Panc1 (cell line): ENCODE measurements at places on chromosomes 2 and 18. TPM values are rescaled to one million over a fixed set of nuclear protein-coding genes. Genes with fewer than 3 reads are reported as not detected.

The APCDD1 gene
- total RNA-seq = 0.36 TPM

The NYAP2 gene
- total RNA-seq = not detected

The SERPINB12 gene
- not detected for total RNA-seq

The ASB18 gene
- not detected for total RNA-seq

The ZSWIM2 gene
- not detected for total RNA-seq

The TMEM247 gene
- not detected for total RNA-seq

The HAUS1 gene
- 28.4 TPM for total RNA-seq

The SH2D6 gene
- 3.3 TPM for total RNA-seq

The IL1F10 gene
- not detected for total RNA-seq

The FLACC1 gene
- total RNA-seq = 0.39 TPM

The PAX8 gene
- total RNA-seq = 0.15 TPM

The LRRC30 gene
- total RNA-seq = not detected

The GPR45 gene
- not detected for total RNA-seq

DNA sequence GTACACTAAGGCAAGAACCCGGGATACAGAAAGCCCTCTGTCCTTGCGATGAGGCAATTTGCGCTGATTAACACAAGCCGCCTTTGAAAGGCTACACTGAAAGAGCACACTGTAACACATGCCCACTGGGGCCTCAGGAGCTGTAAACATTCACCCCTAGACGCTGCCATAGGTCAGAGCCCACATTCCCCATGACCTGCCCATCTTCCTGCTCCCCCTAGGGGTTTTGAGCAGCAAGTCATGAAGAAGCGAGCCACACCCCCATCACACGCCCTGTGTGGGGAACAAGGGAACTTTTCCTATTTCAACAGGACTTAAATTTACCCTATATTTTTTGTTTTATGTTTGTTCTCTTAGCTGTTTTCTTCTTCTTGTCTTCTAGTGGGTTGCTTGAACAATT lies 47.8 kb upstream of the SLC4A10 start:
- H3K4me1 ChIP-seq = no peaks in the 10 kb centered on the region
- H3K27me3 ChIP-seq = no peaks in the 10 kb centered on the region
- no peaks in the 10 kb centered on the region for H3K36me3 ChIP-seq
- H3K4me3 ChIP-seq = no peak overlapping the region
- H3K27ac ChIP-seq = no peak overlapping the region

DNA sequence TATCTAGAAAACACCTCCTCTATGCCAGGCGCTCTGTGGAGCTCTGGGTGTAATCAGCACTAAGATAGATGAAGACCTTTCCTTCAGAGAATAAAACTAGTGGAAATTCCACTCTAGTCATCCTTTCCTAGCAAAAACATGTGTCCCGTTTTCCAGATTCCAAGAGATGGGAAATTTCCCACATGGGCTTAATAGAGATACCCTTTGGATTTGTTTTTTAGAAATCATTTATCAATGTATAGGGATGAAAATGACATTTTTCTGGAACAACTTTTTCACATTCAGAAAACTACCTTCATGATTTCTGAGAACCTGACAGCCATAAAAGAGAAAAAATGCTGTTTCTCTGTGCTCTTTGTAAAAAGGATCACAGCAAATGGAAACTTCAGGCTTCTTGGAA lies 152.1 kb downstream of the NCKAP5 start:
- H3K27me3 ChIP-seq = no peaks in the 10 kb centered on the region
- no peak overlapping the region for H3K27ac ChIP-seq
- no peak overlapping the region for H3K4me3 ChIP-seq
- DNase-seq = no peak

GRCh38 chr2:31032475-31032874 lies 105.8 kb downstream of the GALNT14 start:
- DNase-seq = no peak
- no peak overlapping the region for H3K27ac ChIP-seq

DNA sequence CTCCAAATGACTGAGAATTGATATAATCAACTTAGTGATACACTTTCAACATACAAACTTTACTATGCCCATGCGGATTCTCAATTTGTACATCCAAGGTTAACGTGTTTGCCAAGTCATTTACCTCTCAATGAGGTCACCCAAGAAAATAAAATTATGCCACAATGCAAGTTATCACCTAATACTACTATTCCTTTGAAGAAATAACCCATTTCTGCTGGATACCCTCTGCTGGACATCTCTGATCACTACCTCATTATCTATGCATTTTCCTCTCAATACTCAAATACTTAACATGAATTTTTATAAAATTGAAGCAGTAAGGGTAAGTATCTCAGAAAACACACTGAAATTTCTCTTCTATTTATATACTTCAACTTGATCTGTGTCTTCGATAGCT lies 12.7 kb downstream of the HNRNPLL start:
- no peaks in the 10 kb centered on the region for H3K27me3 ChIP-seq
- no peaks in the 10 kb centered on the region; the same call in 1 of the 2 replicates for H3K36me3 ChIP-seq
- H3K27ac ChIP-seq = no peak overlapping the region

- DNase-seq = no peak
- no peaks in the 10 kb centered on the region for H3K4me1 ChIP-seq
- no peak overlapping the region for H3K27ac ChIP-seq
- no peaks in the 10 kb centered on the region for H3K36me3 ChIP-seq
- no peak overlapping the region for H3K4me3 ChIP-seq
- H3K27me3 ChIP-seq = no peaks in the 10 kb centered on the region
These were observed 62.6 kb upstream of the SGPP2 start for GRCh38 chr2:222361787-222362186.

- H3K36me3 ChIP-seq = no peaks in the 10 kb centered on the region
- no peak overlapping the region for H3K4me3 ChIP-seq
- DNase-seq = no peak
- H3K27ac ChIP-seq = no peak overlapping the region
- H3K4me1 ChIP-seq = no peaks in the 10 kb centered on the region
These were observed 76.1 kb upstream of the DNMT3A start for GRCh38 chr2:25417715-25418369.

DNA sequence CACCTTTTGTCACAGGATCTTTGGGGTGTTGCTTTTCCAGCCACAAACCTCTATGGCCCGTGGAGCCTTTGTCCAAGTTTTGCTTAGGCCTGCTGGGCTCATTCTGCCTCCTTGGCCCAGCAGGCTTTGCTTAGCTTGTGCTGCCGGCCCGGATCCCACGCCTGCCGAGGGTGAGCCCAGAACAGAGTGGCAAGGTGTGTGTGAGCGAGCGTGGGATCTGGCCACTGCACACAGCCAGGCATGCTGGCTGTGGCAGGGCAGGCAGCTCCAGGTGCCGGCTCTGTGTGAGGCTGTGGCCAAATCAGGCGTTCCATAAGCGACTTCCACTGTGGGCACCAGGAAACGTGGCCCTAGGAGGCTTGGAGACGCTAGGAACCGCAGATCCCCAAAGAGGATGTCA lies 97.5 kb downstream of the ATP9B start:
- H3K36me3 ChIP-seq = no peaks in the 10 kb centered on the region
- H3K27ac ChIP-seq = no peak overlapping the region
- H3K27me3 ChIP-seq = no peaks in the 10 kb centered on the region
- H3K4me3 ChIP-seq = no peak overlapping the region

DNA sequence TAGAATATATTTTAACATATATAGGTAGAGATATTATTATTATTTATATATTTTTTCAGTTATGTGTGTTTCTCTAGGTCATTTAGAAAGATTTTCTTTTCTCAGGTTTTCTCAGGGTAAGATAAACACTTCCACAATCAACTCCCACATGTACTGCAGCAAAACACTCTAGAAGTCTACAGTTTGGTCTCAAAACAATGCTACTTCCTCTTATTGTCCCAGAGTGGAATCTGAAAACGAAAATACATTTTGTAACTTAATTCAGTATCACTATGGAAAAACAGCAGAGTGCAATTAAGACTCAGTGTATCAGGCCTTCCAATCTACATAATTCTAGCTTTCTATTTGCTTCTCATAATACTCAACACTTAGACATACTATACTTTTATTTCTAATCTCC lies 190.1 kb upstream of the SLC35G4 start:
- H3K4me1 ChIP-seq = no peaks in the 10 kb centered on the region
- no peak overlapping the region for H3K4me3 ChIP-seq
- no peak for DNase-seq
- H3K36me3 ChIP-seq = no peaks in the 10 kb centered on the region
- H3K27me3 ChIP-seq = no peaks in the 10 kb centered on the region
- no peak overlapping the region for H3K27ac ChIP-seq

DNA sequence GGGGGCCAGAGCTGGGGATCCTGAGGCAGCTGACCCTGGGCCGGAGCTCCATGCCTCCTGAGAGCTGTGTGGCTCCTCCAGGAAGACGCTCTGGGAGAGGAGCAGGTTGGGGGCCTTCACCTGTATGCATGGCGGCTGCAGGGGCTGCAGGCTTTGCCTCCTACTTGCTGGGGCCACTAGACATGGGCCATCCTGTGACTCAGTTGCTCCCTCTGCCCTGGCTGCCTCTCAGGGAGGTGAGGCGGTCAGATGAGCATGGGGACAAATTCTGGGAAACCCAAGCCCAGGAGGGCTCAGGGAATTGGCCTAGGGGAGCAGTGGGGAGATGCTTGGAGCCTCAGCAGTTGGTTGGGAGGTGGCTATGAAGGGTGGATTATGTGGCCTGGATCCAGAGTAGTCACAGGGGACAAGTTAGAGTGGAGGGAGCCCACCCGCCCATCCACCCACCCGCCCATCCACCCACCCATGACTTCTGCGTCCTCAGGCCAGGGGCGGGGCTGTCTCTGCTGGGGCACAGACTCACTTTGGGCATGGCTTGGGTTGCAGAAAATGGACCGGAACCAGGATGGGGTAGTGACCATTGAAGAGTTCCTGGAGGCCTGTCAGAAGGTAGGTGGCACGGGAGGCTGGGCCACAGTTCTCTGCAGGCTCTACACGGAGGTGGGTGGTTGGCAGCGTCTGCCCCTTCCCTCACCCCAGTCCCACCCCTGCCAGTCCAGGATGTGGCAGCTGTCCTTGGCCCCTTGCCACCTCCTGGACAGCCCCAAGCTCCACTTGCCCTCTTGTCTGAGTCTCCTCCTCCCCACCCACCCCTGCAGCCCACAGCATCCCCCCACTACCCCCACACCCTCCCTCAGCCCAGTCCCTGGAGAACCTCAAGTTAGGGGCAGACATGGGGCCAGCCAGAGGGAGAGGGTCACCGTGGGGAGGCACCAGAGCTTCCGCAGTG lies 19.5 kb upstream of the FAHD2A start:
- H3K4me3 ChIP-seq = no peak overlapping the region
- H3K27ac ChIP-seq = no peak overlapping the region
- H3K4me1 ChIP-seq = no peaks in the 10 kb centered on the region
- no peaks in the 10 kb centered on the region for H3K36me3 ChIP-seq
- DNase-seq = no peak
- no peaks in the 10 kb centered on the region for H3K27me3 ChIP-seq

DNA sequence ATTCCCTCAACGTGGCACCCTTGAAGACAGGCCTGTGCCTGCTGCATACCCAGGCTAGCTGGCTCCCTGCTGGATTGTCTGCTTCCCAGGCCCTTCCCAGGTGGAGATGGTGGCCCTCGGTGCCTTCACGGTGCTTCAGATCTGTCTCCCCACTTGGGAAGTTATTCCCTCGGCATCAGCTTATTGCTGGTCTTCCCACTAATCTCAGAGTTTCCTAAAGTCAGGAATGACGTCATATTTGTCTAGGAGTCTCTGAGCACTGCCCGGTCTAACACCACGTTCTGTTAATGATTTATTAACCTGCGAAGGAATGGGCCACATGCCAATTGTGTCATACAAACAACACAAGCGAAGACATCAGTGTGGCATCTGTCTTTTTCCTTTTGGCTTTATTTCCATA lies 269.8 kb upstream of the ID2 start:
- H3K4me3 ChIP-seq = no peak overlapping the region
- no peak overlapping the region for H3K27ac ChIP-seq
- H3K27me3 ChIP-seq = 0 out of 2 replicates have a peak, but pooled peaks cover 2% of the 10 kb centered on the region
- no peaks in the 10 kb centered on the region for H3K4me1 ChIP-seq

DNA sequence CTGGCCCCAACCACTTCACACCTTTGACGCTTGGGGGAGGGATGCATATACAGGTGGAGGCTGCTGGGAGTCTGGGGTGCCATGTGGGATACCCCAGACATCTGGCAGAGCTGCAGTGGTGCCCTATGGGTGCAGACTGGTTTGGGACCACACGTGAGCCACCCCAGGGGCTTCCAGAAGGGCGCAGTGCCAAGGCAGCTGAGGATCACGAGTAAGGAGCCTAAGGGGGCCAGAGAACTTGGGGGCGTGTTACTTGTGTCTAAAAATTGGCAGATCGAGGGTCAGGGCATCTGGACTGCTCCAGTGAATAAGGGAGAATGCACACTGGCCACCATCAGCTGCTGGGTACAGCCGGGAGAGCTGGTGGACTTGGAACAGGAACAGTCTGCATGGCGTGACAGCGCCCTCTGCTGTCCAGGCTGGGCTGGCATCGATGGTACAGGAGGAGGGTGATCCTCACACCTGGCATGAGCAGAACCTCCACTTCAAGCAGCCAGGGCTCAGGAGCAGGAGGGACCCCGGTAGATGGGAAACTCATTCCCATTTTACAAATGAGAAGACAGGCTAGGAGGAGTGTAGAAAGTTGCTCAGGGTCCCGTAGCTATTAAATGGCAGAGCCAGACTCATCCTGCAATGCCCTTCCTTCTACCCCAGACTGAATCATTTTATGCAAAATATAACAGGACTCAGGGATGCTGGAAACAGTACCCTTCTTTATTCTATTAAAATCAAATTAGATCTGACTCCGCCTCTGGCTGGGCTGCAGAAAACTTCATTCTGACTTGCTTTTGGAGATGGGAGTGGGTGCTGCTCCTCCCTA lies 60.4 kb downstream of the ATOH8 start:
- no peaks in the 10 kb centered on the region for H3K27me3 ChIP-seq
- no peaks in the 10 kb centered on the region for H3K36me3 ChIP-seq

- no peaks in the 10 kb centered on the region for H3K36me3 ChIP-seq
- H3K27ac ChIP-seq = no peak overlapping the region
- H3K4me3 ChIP-seq = no peak overlapping the region
These were observed 381.6 kb upstream of the TRIB2 start for GRCh38 chr2:12335131-12335530.

DNA sequence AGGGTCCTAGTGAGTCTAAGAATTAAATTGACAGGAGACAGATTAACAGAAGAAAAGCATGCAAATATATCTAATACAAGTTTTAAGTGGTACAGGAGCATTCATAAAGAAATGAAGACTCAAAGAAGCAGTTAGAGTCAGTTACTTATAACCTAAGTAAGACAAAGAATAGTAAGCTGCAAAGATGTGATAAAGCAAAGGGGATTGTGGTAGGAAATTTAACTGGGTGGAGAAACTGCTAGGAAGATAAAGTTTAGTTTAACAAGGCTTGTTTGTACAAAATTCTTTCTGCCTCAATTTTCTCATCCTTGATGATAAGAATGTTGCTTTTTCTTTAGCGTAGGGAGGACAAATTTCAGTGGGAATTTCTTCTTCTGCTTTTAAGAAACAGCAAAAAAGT lies 35.5 kb upstream of the ST6GAL2 start:
- H3K27me3 ChIP-seq = no peaks in the 10 kb centered on the region
- no peak overlapping the region for H3K27ac ChIP-seq
- no peaks in the 10 kb centered on the region for H3K4me1 ChIP-seq
- H3K4me3 ChIP-seq = no peak overlapping the region

DNA sequence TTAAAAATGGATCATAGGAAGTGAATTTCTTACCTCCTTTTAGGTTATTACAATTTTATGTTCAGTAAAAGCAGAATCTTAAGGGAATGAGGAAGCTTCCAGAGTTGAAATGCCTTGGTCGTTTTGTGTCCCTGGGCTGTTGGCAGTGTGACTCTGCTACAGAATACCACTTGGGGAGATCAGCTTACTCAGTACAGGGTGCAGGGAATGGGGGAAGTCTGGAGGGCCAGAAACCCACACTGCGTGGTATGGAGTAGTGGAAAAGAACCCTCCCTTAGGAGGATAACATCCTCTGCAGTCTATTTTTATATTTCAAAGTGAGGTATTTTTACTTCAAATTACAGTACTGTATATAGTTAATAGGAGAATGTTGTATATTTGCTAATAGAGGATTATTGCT lies 51.1 kb downstream of the R3HDM1 start:
- no peak overlapping the region for H3K27ac ChIP-seq
- no peak for DNase-seq
- no peaks in the 10 kb centered on the region for H3K4me1 ChIP-seq
- H3K4me3 ChIP-seq = no peak overlapping the region
- H3K27me3 ChIP-seq = no peaks in the 10 kb centered on the region
